ENCODE measurements at places on chromosomes 2 and 18.

GRCh38 chr2:70959851-70960832 lies 18.3 kb upstream of the ANKRD53 start:
- DNase-seq = no peak

- no peak for DNase-seq
Observed at GRCh38 chr2:137168552-137168951, 403.2 kb downstream of the THSD7B start.

DNA sequence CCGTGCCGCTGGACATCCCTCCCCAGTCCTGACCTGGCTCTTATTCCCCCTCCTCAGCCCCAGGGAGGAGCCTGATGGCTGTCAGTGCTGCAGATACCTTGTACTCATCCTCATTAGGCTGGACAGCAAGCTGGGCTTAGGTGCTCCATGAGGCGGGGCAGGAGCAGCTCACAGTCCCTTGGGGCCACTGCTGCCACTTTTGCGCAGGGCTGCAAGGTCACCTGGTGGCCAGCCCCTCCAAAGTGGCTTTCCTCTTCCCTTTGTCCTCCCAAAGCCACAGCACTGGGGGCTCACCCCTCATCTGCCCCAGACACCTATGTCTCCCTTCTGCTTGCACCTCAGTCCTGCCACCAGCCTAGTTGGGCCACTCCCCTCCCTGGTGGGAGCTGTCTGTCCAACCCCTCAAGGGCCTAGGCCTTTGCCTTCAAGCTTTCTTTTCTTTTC lies 60.8 kb downstream of the FAM168B start:
- no peak for DNase-seq

- DNase-seq = no peak
Observed at GRCh38 chr18:55477860-55478581, 110.0 kb downstream of the TCF4 start.

- no peak for DNase-seq
Observed at GRCh38 chr2:148613231-148614013, 31.1 kb upstream of the EPC2 start.

GRCh38 chr2:157302492-157303099 lies 23.0 kb downstream of the ERMN start:
- DNase-seq = no peak

DNA sequence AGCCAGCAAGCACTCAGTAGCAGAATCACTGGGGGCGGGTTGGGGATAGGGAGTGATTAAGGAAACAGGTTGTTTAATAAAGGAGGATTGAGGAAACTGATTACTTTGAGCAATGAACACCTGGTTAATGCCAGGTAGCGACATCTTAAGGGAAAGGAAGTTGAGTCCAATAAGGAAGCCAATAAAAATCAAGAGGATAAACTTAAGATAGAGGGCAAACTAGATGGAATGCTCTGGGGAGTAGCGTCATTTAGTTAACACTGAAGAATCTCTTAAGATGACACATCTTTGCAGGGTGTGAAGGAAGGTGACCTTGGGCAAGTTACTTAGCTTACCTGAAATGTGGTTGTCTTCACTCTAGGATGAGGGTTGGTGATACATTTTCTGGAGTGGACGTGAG lies 242.7 kb downstream of the PRKCE start:
- no peak for DNase-seq

DNA sequence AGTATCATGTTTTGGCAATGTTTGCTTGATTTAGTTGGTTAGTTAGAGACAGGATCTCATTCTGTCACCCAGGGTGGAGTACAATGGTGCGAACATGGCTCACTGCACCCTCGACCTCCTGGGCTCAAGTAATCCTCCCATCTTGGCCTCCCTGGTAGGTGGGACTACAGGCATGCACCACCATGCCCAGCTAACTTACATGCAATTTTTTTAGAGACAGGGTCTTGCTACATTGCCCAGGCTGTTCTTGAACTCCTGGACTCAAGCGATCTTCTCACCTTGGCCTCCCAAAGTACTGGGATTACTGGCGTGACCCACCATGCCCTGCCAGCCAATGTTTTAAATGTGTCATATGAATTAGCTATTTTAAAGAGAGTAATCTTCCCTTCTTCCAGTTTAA lies 16.3 kb upstream of the CDKL4 start:
- no peak for DNase-seq

DNA sequence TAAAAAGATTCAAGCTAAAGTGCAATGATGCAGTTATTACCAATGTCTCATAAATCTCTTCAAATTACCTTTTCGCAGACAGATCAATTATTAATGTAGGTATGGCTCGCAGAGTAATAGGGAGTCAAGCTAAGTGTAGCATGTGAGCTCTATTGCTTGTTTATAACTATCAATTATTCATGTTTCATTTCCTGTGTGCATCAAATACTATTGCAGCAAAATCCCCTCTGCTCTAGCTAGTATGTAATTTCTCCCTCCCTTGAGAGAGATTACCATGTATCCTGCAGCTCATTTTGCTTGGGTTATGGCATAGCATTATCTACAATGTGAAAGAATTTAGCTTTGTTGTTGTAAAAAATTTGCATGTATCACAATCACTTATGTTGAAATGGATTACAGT lies 65.6 kb upstream of the SCN1A start:
- no peak for DNase-seq

GRCh38 chr18:69636529-69637301 lies 236.0 kb downstream of the DOK6 start:
- DNase-seq = no peak

- DNase-seq = no peak
Observed at GRCh38 chr2:154706660-154707059, 8.2 kb downstream of the KCNJ3 start.

DNA sequence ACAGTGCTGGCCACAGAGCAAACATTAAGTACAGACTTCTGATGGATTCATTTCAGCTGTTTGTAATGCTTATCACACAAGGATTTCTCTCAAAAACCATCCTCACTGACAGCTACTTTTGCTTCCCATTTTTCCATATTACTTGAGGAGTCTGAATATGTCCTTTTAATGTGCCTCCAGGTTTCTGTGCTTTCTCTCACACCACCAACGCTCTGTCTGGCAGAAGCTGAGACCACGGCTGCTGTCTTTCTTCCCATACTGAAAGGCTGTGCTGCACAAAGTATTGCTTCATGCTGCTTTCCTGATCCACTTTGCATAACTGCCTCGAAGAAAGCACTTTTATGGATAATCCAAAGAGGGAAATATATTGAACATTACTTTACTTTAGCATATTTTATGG lies 312.1 kb upstream of the ZEB2 start:
- no peak for DNase-seq

GRCh38 chr2:241894681-241895426 lies 25.3 kb downstream of the RTP5 start:
- DNase-seq = no peak

DNA sequence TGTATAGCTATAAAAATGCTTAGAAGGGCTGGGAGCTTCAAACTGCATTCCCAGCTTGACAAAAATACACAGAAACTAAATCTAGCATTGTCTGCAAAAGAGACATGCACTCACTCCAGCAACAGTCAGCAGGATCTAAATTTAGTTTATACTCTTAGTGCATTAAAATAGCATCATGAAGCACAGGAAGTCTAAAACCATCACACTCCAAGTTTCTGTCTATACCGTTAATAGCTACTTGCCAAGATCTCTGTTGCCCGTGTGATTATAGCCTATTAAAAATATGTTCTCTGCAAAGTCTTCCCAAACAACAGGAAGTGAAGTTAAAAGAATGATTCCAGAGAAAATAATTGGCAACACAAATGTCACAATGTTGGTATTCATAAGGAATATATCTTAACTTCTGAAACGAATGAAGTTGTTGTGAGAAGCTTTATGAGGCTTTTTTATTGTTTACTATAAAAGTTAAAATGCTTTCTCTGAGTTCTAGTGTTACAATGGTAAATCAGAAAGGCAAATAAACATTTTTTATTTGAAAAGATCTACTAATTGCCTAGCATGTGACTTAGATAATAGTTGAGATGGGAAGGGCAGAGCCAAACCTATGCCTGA lies 184.2 kb downstream of the ZNF385B start:
- no peak for DNase-seq

DNA sequence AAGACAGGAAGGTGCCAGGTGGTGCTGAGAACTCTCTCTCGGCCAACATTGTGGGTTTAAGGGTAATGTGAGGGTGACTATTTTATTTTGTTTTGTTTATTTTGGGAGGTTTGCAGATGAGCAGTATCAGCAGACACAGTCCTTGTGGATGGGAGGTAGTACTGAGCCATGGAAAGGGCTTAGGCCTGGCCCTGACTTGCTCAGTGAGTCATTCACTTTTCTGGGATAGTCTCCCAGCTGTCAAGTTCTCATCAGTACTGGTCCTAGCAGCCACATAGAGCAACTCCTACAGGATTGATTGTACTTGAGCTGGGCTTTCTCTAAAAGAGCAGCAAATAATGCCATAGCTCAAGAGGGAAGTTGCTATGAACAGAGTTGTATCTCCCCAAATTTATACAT lies 175.2 kb downstream of the LOXHD1 start:
- DNase-seq = no peak

DNA sequence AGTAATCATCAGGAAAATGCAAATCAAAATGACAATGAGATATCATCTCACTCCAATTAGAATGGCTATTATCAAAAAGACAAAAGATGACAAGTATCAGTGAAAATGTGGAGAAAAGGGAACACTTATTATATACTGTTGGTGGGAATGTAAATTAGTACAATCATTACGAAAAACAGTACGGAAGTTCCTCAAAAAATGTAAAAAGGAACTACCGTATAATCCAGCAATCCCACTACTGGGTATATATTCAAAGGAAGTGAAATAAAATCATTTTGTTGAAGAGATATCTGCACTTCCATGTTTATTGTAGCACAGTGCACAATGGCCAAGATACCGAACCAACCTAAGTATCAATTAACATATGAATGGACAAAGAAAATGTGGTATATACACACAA lies 52.4 kb upstream of the TEX51 start:
- DNase-seq = no peak

- DNase-seq = no peak
Observed at GRCh38 chr2:74491648-74492544, 7.5 kb downstream of the LBX2 start.

DNA sequence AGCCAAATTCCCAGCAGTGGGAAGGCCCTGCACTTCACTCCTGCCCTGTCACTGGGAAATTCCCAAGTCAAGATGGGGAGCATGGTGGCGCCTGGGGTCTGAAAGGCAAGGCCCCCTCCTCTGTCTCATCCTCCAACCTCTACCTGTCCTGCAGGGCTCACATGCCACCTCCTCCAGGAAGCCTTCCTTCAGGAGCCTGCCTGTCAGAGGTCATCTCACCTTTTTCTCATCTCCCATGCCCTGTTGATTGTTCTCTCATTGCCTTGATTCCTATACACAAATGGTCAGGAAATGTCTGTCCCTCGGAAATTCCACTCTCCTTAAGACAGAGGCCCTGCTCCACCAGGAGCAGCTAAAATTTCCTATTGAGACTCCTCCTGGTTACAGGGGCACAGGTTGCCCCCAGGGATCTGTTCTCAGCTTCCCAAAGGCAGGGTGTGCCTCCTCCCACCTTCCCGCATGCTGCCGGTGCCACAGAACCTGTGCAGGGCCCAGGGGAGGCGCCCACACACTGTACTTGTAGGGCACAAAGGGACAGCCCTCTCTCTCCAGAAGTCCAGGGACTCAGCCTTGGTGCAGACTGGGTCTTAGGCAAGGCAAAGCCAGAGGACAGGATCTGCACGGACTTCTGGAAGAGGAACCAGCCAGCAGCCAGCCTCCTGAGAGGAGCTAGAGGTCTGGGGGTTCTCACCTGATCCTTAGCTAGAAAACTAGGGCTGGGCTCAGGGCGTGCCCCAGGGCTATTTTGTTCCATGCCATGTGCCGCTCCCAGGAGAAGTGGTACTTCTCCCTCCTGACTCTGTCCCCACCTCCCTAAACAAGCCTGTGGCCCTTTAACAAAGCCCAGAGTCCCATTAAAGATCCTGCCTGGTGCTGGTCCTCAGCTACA lies 12.9 kb downstream of the HES6 start:
- DNase-seq = no peak

DNA sequence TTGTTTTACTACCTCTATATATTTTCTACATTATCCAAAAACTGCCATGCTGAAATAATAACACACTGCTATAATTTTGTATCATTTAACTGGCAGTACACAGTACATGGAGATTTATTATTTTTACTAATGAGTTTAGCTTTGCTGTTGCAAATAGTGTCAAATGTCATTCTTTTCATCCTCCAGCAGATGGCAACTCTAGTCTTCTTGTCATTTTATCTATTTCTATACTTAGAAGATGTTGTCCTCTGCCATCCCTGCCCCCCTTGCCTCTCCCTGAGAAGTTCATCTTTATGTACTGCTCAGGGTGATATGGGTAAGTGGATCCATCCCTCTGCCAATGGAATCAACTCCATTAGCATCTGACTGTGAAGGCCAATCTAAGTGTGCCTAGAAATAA lies 21.7 kb upstream of the LRRTM1 start:
- no peak for DNase-seq

GRCh38 chr2:111118981-111119821 lies 1.5 kb upstream of the BCL2L11 start:
- no peak for DNase-seq

- no peak for DNase-seq
Observed at GRCh38 chr2:175205523-175205922, 24.0 kb upstream of the ATP5MC3 start.

DNA sequence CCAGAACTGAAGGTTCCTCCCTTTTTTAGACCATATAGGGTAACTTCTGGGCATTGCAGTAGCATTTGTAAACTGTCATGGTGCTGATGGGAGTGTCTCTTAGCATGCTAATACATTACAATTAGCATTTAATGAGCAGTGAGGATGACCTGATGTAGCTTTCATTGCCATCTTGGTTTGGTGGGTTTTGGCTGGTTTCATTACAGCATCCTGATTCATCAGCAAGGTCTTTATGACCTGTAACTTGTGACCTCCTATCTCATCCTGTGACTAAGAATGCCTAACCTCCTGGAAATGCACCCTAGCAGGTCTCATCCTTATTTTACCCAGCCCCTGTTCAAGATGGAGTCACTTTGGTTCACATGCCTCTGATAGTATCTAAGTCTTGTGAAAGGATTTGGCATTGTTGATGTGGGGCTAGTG lies 159.0 kb downstream of the TMX3 start:
- no peak for DNase-seq

DNA sequence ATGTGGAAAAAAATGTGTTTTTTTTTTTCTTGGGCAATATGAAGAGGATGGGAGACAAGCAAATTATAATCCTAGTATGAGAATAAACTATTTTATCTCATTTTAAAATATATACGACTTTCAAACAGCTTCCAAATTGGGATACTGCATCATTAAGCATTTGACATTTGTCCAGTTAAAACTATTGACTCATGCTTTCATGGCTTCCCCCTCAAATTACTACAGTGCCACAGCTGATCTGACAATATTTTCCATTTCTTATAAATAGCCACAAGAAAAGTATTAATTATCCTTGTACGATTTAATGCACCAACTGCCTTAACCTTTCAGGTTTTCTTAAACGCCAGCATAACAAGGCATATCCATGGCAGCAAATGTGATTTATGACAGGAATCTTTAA lies 1134.8 kb upstream of the ZEB2 start:
- no peak for DNase-seq

GRCh38 chr2:20150806-20151571 lies 73.9 kb downstream of the SDC1 start:
- no peak for DNase-seq

GRCh38 chr18:54807303-54807702 lies 21.0 kb upstream of the RAB27B start:
- no peak for DNase-seq

- no peak for DNase-seq
Observed at GRCh38 chr2:201242571-201243277, 17.6 kb upstream of the CASP8 start.

GRCh38 chr18:10995550-10995949 lies 153.8 kb downstream of the PIEZO2 start:
- DNase-seq = no peak

All from stimulated activated CD4-positive, alpha-beta T cell treated with anti-CD3 and anti-CD28 coated beads, TNF-alpha, amount 100 ng/mL, for 1 hour (primary cell).